Esophagus squamous epithelium (tissue), 5 donors: ENCODE measurements at places on chromosomes 3 and 15.

DNA sequence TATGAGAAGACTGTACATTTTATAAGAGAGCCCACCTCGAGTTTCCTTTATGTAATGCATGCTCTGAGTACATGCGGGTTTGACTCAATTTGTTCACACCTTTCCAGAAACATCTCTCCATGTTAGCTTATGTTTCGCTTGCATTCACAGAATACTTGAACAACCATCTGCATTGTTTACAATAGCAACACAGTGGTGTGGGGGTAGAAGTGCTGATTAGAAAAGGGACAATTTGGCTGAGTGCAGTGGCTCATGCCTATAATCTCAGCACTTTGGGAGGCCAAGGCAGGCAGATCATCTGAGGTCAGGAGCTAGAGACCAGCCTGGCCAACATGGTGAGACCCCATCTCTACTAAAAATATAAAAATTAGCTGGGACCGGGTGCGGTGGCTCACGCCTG, 60.9 kb downstream of the NCEH1 start:
- DNase-seq, result no peak

DNA sequence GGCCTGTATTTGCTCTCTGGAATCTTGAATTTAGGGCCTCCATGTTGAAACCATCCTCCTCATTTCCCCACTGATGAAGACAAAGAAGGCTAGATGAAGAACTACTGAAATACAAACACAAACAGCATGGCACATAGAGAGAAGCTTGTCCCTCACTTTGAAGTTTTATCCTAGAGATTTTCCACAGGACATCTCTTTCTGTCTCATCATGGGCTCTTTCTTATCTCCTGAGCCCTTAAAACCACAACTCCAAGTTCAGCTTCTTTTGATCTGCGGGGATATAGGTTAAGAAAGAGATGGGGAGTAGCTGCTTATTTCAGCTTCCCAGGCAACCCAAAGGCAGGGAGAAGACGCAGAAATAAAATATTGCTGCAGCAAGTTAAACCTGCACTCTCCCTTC, 213.1 kb upstream of the LRIG1 start:
- no peak for DNase-seq

DNA sequence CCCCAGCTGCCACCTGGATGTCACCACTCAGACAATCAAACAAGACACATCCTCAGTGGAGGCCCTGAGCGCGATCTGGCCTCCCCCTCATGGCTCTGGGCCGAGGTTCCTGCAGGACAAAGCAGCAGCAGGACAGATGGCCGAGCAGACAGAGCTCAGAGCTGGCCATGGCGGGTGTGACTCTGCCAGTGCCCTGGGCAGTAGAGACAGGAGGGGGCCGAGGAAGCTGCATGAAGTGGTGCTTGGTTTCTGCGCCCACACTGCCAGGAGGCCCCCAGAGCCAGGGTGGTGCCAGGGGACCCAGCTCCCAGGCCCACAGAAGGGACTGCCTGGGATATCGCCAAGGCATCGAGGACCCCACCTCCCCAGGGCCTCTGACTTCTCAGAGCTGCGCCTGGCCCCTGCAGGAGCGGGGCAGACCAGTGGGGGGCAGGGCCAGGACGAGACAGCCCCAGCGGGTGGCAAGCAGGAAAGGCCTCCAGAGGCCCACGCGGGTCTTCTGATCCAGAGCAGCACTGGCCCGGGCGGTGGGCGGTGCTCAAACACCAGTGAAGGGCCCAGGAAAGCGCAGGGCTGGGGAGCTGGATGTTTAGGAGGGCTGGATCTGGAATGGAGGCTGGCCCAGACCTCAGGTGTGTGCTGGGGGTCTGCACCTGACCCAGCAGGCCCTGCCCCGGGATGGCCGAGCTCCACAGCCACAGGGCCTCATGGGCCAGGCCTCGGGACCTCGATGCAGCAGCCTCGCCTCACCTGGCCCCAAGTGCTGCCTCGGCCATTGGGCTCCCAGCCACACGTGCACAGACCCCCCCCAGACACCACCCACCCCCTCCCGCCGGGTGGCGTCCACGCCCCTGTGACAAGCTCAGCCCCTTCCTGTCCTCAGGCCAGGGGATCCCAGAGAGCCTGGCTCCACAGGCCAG, 76.0 kb downstream of the GOLGA8G start:
- DNase-seq, result no peak

DNA sequence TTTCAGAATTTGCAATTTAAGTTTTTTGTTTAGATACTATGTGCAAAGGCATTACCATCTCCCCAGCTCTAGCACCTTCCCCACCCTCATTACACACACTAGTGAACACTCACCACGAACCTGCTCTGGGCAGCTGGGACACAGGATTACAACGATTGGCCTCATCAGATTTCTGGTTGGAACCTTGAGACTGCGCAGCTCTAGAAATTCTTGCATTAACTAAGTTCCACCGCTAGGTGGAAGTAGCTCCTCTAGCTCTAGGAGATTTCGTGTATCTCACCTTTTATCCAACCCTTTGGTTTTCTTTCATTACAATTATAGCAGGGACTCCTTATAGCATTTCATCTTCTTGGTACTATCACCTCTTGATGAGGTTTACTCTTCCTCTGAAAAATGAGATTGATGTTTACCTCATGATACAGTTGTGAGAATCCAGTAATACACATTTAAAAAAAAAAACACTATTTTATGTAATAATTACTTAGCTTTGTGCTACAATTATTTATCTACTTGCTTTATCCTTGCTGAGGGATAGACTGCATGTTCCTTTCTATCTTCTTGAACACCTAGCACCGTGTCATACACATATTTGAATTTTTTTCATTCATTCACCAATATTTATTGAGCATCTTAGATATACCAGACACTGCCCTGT, 28.7 kb upstream of the PLOD2 start:
- DNase-seq, result no peak

DNA sequence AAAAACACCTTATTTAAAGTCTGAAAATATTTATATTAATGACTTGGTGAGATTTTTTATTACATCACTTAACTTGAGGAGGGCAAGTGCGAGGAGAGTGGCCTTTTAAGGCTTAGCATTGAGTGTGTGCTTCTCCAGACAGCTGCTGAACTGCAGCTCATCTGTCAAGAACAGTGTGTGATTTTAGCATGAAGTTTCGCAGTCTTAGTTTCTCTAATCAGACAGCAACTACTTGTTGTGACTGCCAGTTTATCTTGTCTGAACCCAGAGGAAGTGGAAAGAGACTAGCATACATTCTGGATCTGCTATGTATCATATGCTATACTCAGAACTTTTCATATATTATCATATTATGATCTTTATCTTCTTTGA, 291.7 kb upstream of the ROPN1 start:
- DNase-seq, result no peak

- DNase-seq, result no peak
Measured at GRCh38 chr3:177262396-177262795, 65.1 kb upstream of the TBL1XR1 start.

- DNase-seq, result no peak
Measured at GRCh38 chr3:114538211-114538610, 244.4 kb downstream of the TIGIT start.

GRCh38 chr15:50232791-50233190, 32.7 kb downstream of the HDC start:
- DNase-seq, result no peak

GRCh38 chr15:79418693-79419279, 13.3 kb upstream of the MINAR1 start:
- DNase-seq, result no peak

DNA sequence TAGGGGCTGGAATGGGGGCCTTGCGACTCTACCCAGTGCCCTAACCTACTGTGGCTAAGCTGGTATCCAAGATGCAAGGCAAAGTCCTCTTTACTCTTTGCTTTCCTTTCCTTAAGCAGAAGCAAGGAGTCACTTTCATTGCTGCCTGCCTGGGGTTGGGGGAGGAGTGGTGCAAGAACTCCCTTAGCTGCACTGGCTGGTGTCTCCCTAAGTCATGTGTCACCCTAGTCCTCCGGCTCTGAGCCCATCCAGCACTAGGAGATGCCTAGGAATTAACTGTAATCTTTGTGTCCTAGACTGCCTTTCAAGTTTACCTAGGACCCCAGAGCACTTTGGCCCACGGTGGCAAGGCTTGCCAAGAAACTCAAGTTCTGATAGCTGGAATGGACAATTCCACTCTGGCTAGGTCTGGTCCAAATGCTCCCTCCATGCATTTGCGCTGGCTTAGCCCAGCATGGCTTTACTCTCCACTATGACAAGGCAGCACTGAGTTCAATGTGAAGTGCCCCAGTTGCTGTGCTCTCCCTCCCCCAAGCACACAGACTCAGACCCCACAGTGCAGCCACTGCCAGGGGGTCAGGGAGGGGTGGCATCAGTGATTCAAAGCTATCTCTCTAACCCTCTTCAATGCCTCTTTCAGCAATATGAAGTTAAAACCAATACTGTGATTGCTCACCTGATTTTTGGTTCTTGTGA, 58.7 kb downstream of the ESYT3 start:
- DNase-seq, result no peak
